ENCODE measurements at places on chromosomes 6 and 20.

DNA sequence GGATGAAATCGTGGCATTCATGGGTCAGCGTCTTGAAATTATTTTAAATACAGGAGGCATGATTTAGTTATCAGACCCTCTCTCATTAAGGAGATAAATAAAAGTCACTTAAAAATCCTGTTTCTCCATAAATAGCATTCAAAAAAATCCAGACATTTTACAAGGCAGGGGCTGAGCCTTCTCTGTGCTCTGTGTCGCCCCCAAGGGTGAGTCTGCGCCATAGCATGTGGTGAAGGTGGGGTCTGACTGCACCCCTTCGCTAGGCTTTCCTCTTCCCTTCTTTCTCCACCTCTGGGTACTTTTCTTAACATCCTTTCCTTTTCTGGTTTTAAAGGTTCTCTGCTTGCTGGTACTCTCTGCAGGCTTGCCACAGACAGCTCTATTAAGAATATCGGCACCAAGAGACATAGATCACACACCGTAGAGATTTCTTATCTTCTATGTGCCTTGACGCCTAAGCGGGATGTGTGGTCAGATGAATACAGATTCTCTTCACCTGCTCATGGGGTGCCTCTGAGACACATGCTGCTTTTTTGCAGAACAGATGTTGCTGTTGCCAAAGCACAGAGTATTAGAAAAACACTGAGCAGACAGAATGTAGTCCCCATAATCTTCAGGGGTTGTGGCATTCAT lies 20.1 kb upstream of the FAM209A start:
- peak; percentile 17 for DNase-seq

DNA sequence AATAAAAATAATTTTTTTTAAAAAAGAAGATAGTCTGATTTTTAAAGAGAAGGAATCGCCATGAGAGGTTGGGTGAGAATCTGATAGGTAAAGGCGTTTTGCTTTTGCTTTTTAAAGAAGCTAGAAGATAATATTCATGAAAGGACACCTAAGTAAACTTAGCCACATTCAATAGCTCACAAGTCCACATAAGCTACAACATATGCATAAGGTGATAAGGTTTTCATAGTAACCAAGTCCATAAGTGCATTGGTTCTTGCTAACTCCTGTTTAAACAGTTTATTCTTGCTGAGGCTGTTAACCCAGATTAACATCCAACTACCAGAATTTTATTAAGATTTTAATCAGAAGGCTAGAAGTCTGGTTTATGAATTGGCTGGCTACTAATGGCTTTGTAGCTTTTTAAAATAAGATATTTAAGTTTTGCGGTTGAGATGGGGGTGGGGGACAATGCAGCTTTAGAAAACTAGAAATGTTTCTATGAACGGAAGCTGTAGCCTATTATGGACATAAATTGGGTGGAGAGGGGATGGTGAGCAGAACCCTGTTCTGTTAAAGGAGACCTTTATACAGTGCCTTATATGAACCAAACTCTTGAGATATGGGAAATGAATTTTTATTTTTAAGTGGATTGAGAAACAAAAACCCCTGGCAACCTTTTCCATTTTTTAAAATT lies 235.1 kb downstream of the ZFAND3 start:
- no peak for DNase-seq

GRCh38 chr6:29488874-29489273 lies 1.1 kb upstream of the MAS1L start:
- DNase-seq = no peak

GRCh38 chr6:30507849-30508827 lies 18.8 kb downstream of the HLA-E start:
- no peak for DNase-seq

- DNase-seq = no peak
Measured at GRCh38 chr20:12055161-12055560, 137.5 kb downstream of the BTBD3 start.

DNA sequence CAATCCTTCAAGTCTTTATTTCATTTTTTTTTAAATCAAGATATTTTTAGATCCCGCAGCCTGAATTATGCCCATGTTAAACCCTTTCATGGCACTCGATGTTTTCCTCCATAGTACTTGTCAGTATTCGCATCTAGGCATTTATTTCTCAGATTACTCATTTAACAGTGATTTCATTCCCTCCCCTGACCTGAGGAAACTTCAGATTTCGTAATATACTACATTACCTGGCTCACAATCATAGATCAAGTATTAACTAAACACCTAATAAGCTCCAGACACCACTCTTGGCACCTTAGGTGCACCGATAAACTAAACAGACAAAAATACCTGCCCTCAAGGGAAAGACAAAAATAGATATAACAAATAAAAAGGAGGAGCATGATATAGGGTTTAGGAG lies 413.2 kb upstream of the GJE1 start:
- no peak for DNase-seq

GRCh38 chr20:13530146-13530545 lies 108.6 kb downstream of the TASP1 start:
- DNase-seq = no peak

- no peak for DNase-seq
Measured at GRCh38 chr6:126788861-126789365, 329.6 kb upstream of the RSPO3 start.

Measured in CD4-positive, alpha-beta T cell treated with Interleukin-12 subunit alpha and Interleukin-12 subunit beta, for 1 hour (primary cell).